A172 (cell line): ENCODE measurements at places on chromosomes 4 and X. TPM values are rescaled to one million over a fixed set of nuclear protein-coding genes. Genes with fewer than 3 reads are reported as not detected.
A peak's percentile ranks its signal among the peaks of the same experiment; 100 is the strongest.

Gene UCP1
- total RNA-seq, result not detected in 2 replicates

Gene MBNL3
- 0.17 and 0.24 TPM in 2 replicates for total RNA-seq

Gene CSAG3
- total RNA-seq, result not detected in 2 replicates

Gene OPHN1
- 2.7 and 4.0 TPM in 2 replicates for total RNA-seq

Gene CFP
- 0.05 and 0.43 TPM in 2 replicates for total RNA-seq

DNA sequence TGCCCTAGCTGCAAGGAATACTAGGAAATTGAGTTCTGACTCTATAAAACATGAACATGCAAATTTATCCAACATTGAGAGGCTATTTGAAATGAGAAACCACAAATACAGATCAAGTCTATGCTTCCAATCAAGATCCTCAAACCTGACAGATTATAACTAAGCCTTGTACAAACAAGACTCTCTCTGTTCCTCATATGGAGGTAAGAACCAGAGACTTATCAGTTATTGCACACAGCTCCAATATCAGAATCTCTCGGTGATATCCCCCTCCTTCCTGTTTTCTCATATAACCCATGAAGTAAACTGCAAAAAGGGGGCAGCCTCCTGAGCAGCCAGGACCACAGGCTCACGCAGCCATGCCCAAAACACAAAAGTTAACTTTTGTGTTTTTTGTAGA lies 36.5 kb downstream of the FBXW7 start:
- no peak for DNase-seq

DNA sequence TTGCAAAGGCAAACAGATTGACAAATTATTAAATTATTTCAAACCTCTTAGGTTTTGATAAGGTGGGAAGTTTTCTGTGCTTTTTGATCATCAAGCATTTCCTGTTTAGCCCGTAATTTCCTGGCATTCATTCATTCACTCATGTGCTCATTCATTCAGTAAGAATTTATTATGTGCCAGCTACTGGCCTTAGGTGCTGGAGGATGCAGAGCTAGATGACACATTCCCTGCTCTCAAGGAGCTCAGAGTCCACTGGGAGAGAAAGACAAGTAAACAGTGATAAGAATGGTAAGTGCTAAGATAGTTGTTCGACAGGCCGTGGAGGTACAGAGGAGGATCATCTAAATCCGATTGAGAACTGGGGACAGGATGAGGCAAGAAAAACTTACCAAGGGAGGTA lies 153.0 kb downstream of the DCTD start:
- DNase-seq, result no peak

DNA sequence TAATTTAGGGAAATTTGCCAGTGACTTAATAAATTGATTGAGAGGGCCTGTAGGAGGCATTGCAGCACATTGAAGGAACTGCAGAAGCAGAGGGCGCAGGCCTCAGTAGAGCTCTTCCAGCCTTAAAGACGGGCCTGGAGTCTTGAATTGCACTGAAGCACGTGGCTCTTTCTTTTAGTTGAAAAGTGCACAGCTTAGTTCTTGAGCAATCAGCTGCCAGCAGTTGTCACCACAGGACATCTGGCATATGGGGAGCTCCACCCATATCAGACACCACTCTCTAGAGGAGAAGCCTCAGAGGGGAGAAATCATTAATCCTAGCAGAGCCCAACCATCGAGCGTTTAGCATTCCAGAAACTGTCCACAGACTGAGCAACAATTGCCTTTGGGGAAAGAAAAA lies 16.0 kb upstream of the FGF16 start:
- peak; percentile 22 for DNase-seq

- DNase-seq, result no peak
Measured at GRCh38 chr4:142741995-142742394, 104.1 kb downstream of the INPP4B start.

GRCh38 chr4:62051332-62051731 lies 851.2 kb downstream of the ADGRL3 start:
- no peak for DNase-seq

DNA sequence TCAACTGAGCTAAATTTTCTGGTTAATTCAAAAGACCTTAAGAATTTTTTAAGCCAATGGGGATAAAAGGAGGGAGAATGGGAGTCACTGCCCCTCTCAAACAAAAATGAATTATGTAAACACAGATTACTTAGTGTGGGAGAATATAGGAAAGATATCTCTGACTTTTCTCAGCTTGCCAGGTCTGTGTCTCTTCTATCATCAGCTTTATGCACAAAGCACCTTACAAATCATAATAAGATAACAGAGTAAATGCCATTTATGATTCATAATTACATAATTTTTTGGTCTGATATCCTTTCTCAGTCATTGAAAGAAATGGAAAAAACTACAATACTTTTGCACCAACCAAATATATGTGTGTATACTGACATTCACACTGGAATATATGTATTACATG lies 604.6 kb upstream of the FAM241A start:
- DNase-seq, result no peak

- no peak for DNase-seq
Measured at GRCh38 chr4:2254665-2255500, 7.0 kb downstream of the MXD4 start.

DNA sequence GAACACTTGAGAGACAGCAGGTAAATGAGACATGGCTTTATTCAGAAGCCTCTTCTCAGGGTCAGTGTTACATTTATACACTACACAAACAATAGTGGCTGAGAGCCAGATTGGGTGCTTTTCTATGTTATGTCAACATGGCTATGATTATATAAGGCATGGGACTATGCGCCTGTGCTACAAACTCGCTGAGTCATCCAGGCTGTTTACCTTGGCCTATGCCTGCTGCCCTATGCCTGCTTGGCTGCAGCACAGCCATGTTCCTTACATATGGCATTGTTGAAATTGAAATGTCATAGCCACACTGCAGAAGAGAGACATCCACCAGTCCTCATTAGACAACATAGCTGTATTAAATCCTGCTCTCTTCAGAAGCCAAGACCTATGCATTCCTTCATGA lies 236.3 kb upstream of the NWD2 start:
- peak; percentile 63 for DNase-seq

DNA sequence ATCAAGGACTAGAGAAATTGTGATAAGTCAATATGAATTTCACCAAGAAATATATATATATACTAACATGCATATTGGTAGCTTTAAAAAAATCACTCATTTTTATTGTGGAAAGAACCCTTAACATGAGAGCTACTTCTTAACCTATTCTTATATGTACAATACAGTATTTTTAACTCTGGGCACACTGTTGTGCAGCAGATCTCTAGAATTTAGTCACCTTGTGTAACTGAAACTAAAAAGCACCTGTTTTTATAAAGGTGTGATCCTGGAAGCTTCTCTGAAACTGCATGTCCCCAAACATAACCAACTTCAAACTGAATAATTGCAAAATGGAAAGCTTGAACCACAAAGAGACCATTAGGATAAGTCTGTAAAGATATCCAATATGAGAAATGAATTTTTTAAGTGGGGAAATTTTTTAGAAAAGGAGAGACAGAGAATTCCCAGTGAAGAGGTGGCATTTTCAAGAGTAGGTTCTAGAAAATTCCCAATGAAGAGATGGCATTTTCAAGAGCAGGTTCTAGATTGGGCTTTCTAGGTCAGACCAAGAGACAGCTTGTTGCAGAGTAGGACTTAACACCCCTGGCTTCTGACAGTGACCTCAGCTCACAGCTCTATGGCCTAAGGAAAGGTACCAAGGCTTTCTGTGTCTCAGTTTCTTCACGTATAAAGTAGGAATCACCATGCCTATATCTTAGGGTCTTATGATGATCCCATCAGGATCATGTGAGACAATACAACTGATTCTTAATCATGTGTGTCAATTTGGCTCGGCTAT lies 22.0 kb upstream of the PPARGC1A start:
- no peak for DNase-seq

DNA sequence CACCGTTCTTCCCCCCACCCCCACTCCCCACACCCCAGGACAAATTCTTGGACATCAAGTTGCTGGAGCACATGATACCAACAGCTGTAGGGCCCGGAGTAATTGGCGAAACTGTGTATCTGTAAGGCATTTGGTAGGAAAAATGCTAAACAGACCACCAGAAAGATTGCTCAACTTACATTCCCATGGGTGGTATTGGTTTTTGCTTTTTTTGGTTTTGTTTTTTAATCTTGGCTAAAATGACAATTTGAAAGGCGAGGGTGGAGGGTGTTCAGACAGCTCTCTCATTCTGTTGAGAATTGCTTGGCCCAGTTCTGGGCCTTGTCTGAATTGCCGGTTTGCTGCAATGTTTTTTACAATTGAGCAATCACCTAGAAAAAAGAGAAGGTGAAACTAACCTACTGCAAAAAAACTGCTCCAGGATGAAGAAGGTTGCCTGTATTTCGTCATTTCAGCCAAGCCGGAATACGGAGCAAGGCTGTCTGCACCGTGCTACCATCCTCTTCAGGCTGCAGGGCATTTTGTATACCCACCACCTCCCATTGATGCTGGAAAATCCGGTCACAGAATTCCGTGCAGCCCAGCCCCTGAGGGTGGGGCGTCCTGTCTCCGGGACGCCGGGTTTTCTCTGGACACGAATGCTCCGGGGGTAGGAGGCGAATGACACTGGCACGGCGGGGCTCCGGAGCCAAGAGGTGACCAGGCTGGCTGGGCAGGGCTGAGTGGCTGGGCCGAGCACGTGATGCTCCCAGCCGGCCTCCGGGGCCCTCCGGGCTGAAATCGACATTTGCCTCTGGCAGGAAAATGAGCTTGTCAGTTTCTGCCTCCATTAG lies at the start of gene CLCN4:
Gene CLCN4, plus strand, starts transcription at position 777 of the 833 bp plus-strand sequence. CDS start 28,058 bp downstream, outside the sequence.
- DNase-seq, result peak; percentile 70

- peak; percentile 41 for DNase-seq
Measured at GRCh38 chr4:87978681-87979080, 3.2 kb downstream of the SPP1 start.

DNA sequence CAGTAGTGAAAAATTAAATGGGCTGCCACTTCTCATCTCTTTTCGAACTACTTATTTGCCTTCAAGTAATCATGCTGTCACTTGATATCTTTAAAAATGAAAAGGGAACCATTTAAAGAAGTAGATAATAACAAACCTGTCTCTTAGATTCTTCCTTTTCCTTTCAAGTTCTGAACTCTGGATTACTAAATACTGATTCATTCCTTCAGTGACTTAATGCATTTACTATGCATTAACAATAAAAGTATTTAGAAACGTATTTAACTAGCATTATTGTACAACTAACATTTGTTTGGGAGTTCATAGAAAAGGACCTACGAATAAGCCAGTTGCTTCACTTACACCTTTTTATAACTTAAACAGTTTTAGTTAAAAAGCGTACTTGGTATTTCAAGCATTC lies 61.1 kb upstream of the RAB33B start:
- no peak for DNase-seq

GRCh38 chr4:186149872-186150271 lies 41.5 kb upstream of the CYP4V2 start:
- DNase-seq, result peak; percentile 84

DNA sequence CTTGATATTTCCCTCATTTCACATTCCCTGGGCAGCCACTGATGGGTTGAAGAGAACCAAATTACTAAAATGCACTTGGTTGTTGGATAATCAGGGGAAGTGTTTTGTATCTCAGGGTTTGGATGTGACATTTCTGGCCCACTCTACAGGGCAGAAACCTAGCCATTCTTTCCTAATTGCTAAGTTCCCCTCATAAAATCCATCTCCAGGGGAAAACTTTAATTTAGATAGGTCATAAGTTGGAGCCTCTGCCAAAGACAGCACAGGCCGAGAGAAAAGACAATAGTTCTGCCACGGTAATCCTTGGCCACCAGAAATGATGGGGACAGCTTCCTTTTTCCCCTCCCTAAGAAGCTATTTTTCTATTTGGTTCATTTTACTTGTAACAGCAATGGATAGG lies 192.7 kb upstream of the C1QTNF7 start:
- DNase-seq, result no peak
